ENCODE measurements at places on chromosomes 2 and 18.

DNA sequence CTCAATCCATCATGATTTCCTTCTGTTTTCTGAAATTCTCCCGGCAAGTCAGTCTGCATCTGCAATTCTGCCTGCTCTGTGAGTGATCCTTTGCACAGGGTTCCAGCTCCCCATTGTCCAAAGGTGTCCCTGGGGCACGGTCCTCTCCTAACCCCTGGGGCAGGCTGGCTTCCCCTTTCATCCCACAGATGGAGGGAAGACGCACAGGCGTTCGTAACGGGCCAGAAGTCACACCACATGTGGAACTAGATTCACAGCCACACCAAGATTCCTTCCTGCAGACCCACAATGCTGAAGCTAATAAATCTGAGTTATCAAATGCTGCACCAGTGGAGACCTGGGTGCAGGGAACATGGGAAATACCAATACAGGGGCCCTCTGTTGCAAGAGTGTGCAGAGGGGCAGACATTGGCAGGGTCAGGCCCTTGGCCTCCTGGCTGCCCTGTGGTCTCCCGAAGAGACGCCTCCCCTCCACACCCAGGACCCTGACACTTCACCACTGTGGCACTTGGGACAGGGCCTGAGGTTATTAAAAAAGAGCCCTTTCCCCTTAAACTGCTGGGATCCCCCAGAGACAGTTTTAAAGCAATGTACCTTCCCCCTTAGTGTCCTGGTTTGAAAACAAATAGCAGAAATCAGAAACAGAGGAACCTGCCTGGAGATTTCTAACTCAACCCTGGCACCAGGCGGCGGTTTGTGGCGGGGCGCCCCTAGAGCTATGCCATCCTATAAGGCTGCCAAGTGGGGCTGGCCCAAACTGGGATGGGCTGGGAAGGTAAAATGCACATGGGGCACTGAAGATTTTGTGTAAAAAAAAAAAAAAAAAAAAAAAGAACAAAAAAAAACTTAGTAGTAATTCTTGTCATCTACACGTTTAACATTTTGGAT lies 15.4 kb downstream of the ZNF516 start:
- DNase-seq, result no peak

GRCh38 chr2:37774976-37775907 lies 103.8 kb upstream of the CDC42EP3 start:
- DNase-seq, result no peak

GRCh38 chr18:56565551-56566345 lies 72.6 kb downstream of the TXNL1 start:
- DNase-seq, result no peak

DNA sequence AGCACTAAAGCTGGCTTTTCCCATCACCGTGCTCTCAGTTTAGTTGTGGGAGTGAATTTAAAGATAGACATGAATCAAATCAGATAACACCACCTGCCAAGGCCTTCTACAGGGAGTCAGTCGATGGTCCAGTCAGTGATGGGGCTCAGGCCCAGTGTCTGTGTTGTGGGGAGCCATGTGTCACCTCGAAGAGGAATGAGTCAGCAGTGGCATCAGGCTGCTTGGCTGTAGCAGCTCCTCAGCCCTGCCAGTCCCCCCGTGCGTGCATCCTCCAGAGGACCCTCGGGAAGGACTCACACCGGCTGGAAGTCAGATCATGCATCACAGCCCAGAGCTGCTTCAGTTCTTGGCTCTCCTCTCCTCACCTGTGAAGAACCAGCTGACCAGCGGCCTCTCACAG lies 420.4 kb upstream of the RAB6C start:
- DNase-seq, result no peak

GRCh38 chr2:104889291-104889959 lies 35.5 kb downstream of the POU3F3 start:
- DNase-seq, result no peak

- DNase-seq, result no peak
Observed at GRCh38 chr2:73109431-73110167, 3.1 kb downstream of the RAB11FIP5 start.

DNA sequence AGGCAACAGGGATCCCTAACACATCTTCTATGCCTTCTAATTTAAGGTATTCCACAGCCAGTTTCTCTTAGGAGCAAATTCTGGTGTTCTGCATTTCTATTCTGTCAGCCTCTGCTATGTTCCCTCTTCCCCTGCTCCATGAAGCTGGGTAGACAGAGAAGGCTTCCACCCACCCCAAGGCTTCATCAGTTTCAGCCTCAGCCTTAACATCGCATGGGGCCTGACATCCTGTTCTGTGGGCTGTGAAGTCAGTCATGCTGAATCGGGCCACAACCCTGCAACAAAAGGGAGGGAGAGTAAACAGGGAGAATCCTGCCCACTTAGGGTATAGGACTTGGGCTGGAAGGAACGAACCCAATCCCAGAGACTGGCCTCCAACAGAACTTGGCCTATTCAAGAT lies 70.6 kb upstream of the PPM1B start:
- DNase-seq, result no peak

DNA sequence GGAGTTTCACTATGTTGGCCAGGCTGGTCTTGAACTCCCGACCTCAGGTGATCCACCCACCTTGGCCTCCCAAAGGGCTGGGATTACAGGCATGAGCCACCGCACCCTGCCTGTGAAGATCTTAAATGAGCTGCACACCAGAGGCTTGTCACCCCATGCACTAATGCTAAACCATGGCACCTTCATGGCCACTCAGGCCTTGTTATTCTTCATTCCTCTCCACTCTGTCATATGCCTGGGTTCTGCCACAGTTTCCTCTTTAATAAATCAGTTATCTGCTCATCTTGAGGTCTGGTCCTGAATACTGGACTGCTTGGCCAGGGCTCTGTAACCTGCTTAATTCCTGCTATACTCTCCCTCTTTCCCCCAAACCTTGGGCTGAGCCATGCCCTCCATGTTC lies 303.9 kb upstream of the FBXO11 start:
- DNase-seq, result no peak

- no peak for DNase-seq
Observed at GRCh38 chr2:232659359-232659758, 26.0 kb downstream of the EFHD1 start.

DNA sequence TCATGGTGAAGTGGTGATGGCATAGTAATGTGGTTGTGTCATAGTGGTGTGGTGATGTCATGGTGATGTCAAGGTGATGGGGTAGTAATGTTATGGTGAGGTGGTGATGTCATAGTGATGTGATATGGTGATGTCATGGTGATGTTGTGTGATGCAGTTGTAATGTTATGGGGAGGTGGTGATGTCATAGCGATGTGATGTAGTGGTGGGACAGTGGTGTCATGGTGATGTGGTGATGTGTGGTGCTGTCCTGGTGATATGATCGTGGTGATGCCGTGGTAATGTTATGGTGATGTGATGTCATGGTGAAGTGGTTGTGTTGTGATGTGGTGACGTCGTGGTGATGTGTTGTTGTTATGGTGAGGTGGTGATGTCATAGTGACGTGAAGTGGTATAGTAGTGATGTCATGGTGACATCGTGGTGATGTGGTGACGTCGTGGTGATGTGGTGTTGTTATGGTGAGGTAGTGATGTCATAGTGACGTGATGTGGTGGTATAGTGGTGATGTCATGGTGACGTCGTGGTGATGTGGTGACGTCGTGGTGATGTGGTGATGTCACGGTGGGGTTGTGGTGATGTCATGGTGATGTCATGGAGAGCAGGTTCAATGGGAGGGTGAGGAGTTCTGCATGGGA lies 242.7 kb upstream of the MYT1L start:
- no peak for DNase-seq

- DNase-seq, result no peak
Observed at GRCh38 chr2:26459991-26460612, 17.8 kb downstream of the OTOF start.

- peak; percentile 33 for DNase-seq
Observed at GRCh38 chr2:120253021-120253882, 600 bp downstream of the RALB start.

GRCh38 chr2:223058952-223059716 lies 7.1 kb downstream of the KCNE4 start:
- DNase-seq, result no peak

DNA sequence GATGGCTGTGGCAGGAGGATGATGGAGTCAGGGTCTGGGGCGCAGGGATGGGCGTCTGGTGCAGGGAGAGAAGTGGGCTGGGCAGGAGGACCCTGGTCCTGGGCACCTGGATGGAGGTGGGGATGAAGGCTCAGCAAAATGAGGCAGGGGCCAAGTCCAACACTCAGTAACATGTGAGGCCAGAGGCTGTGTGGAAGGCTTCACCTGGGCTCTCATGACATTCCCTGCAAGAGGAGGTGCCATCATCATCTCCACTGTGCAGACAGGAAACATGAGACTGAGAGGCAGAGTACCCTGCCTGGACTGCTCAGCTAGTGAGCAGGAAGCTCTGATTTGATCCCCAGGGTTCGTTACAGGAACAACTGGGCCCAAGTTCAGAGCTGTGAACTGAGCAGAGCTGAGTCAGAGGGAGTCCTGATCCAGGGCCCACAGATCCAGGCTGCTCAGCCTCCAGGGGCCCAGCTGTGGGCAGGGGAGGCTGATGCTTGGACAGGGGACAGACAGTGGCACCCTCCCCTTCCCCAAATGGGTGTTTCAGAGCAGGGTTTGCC lies 36.9 kb downstream of the HJURP start:
- no peak for DNase-seq

DNA sequence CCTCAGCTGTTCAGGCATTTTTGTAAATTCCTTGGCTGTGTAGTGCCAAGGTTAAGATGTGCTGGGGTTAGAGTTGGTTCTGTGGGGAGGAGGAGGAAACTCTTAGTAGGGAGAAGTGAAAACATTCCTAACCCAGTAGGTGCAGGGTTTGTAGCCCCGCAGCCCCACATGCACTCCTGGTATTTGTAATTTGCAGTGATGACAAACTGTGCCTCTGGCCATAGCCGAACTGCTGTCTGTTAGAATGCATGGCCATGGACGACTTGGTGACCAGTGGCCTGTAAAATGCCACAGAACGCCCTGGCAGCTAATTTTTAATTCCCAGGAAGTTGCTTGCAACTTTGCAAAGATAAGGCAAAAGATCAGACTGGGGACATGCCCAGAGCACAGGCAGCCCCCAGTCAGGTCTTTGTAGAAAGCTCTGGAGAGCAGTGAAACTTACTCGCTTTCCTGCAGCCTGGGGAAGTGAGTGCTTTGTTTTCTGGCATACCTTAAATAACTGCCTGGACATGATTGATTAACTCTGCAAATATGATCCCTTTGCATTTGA lies 38.4 kb downstream of the LYPD6B start:
- DNase-seq, result no peak

- no peak for DNase-seq
Observed at GRCh38 chr2:36469710-36470109, 114.1 kb downstream of the CRIM1 start.

GRCh38 chr2:74206180-74206688 lies 7.8 kb downstream of the MTHFD2 start:
- DNase-seq, result no peak

DNA sequence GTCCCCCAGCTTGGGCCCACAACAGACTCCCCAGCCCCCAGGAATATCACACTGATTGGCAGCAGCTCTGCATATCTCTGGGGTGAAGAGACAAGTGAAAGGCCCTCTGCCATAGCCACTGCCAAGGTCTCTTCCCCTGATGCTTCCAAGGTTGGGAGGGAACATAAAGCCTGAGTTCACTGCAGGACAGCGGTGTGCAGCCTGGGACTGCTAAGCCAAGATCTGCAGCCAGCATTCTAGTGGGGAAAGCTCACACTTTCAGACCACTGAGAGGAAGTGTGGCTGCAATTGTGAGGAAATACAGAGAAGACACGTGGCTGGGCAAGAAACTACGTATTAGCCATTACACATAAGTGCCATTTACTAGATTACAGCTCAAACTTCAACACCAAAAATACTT lies 100.7 kb downstream of the MAIP1 start:
- DNase-seq, result no peak

GRCh38 chr2:169823996-169824372 lies 721 bp downstream of the METTL5 start:
- DNase-seq, result no peak

- DNase-seq, result no peak
Observed at GRCh38 chr2:44744961-44745892, 196.3 kb upstream of the SIX3 start.

GRCh38 chr2:168495524-168495923 lies 39.5 kb downstream of the CERS6 start:
- no peak for DNase-seq

GRCh38 chr2:229701716-229702115 lies 12.6 kb downstream of the DNER start:
- DNase-seq, result no peak

GRCh38 chr2:157414050-157414449 lies 29.8 kb downstream of the CYTIP start:
- DNase-seq, result no peak

GRCh38 chr2:26580151-26580550 lies 61.0 kb downstream of the CIB4 start:
- DNase-seq, result no peak

GRCh38 chr2:225737556-225737955 lies 338.0 kb downstream of the NYAP2 start:
- DNase-seq, result no peak
